ENCODE measurements at places on chromosomes 6 and 20.

GRCh38 chr20:58719258-58719657 is 26.7 kb downstream of the NPEPL1 start:
- DNase-seq: no peak

- no peak for DNase-seq
Measured at GRCh38 chr20:50720026-50720425, 11.4 kb upstream of the PARD6B start.

- DNase-seq: no peak
Measured at GRCh38 chr6:138959521-138959920, 28.5 kb downstream of the REPS1 start.

GRCh38 chr6:16849280-16849987 is 88.2 kb upstream of the ATXN1 start:
- DNase-seq: peak; percentile 27

DNA sequence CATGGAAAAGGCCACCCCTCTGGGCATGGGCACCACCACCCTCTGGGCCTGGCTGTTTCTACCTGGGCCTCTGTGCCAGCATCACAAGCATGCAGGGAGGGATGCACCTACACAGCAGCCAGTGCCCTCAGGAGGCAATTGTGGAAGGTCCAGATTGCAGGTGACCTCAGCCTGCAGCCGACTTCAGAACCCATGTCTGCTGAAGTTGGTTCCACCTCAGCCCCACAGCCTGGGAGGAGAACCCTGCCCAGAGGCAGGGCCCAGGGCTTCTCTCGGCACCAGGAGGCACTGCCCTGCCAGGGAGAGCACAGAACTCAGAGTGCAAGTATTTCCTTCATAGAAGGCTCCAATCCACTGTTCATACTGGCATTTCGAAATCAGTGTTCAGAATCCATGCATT is 149.8 kb downstream of the TTLL2 start:
- no peak for DNase-seq

GRCh38 chr20:61176874-61177273 is 75.2 kb upstream of the CDH4 start:
- no peak for DNase-seq

GRCh38 chr6:1202201-1202600 is 109.7 kb upstream of the FOXQ1 start:
- DNase-seq: no peak

DNA sequence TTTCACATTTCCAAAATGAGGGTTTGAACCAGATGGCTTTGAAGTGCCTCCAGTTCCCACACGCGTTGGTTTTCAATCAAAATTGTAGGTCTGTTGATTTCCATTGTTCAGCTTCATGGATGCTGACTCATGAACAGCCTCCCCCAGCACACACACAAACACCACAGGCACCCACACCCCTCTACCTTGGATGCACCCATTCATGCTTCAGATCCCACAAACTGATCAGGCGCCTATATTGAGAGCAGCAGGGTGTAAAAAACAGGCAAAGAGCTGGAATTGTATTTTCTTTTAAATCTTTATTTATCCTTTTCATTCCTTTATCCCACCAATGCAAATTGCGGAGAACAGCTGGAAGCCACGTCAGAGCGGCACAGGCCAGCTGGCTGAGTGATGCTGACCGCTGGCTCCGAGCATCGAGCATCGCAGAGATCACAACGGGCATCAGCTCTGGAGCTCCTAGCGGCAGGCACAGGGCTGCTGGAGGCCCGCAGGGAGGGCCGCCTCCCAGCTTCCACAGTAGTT is 29.3 kb upstream of the TBC1D7 start:
- no peak for DNase-seq

- DNase-seq: peak; percentile 72
Measured at GRCh38 chr20:54643761-54644160, 168.4 kb downstream of the DOK5 start.

DNA sequence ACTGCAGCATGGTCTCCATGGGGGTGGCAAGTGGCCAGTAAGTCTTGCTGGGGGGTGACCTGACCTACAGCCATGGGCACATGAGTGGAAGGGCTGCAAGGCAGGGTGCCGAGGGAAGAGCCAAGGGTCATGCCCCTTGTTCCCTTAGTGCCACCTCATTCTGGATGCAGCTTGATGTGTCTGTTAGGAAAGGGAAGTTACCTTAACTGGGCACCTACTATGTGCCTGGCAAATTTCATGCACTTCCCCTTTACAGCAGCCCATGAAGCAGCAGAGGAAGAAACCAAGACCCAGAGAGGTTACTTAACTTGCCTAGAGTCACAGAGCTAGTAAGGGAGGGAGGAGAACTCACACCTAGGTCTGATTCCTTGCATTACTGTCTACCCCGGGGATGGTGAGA is 174.0 kb downstream of the MRPL14 start:
- no peak for DNase-seq

DNA sequence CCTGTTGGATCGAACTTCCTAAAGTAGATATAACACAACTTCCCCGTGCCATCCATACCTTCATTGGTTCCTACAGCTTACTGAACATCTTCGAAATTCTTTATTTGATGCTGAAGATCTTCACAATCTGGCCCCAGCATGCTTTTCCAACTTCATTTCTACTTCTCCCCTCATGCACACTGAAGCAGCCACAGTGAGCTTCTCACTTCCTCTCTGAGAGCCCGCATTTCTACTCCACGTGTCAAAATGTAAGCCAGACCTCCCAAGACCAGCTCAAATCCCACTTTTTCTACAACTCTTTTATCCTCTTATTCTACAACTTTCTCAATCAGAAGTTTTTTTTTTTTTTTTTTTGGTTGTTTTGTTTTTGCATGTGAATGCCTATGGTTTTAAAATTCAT is 254.7 kb downstream of the GMPR start:
- DNase-seq: no peak

GRCh38 chr6:29726001-29726400 is 2.8 kb downstream of the HLA-F start:
- no peak for DNase-seq

DNA sequence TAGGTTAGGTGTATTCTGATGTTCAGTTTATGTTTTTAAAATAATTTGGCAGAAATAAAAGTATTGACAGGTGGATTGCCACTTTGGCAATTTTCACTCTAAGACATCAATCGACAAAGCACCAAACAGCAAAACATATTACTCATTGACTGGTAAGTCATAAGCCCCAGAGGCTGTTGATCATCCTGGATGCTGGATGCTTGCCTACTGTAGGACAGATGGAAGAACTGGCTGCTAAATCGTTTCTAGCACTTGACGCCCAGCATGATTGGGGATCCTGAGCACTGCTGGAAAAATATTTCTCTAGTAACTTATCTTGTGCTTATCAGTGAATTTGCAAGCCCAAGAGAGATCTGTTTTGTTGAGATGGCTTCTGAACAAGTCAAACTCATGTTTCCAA is 1001.9 kb upstream of the FLRT3 start:
- no peak for DNase-seq

DNA sequence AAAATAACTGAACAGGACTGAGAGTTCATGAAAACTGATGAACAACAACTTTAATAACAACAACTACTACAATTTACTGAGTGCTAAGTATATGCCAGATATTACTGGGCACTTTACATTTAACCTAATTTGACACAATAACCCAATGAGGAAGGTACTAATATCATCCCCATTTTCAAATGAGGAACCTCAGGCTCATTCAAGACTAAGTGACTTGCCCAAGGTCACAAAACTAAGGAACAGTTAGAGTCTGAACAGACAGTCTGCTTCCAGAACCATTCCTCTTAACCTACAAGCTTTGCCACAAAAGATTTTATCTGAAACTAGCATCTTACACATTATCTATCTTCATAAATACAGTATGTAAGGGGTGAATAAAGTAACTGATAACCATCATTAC is 10.6 kb upstream of the NDRG3 start:
- DNase-seq: no peak

DNA sequence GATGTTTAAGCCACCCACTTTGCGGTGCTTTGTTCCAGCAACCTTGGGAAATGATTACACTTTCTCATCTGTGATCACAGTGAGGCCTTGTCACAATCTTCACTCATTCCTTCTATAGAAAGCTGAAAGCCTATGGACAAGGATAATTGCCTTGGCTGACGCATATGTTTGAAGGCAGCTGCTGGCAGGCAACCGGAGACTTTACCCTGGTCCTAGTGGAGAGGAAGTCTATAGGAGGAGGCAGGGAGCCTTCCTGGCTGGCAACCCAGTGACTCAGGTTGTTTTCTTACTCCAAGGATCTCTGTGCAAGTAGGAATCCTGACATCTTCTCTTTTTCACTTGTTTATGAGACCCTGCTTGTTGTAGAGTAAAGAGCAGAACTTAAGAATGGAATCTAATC is 34.1 kb upstream of the ESR1 start:
- no peak for DNase-seq

GRCh38 chr6:46505693-46506512 is 14.7 kb upstream of the RCAN2 start:
- no peak for DNase-seq

- no peak for DNase-seq
Measured at GRCh38 chr6:33757113-33757512, 10.4 kb upstream of the IP6K3 start.

DNA sequence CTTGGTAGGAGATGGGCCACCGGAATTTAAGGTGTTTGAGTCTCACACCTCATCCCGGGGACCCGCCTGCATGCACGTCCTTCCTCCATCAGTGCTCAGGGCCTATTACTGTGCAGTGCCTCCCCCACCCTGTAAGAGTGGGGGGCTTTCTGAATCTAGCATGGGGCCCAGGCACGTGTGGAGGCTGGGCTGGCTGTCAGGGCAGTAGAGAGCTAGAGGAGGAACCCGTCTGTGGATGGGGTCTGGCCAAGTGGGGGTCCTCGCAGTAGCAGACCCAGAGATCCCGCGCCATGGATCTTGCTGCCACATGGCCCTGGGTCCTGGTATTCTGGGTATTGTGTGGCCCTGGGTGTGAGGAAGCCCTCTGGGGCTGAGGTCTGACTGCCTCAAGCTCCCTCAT is 42.9 kb downstream of the SRC start:
- no peak for DNase-seq

DNA sequence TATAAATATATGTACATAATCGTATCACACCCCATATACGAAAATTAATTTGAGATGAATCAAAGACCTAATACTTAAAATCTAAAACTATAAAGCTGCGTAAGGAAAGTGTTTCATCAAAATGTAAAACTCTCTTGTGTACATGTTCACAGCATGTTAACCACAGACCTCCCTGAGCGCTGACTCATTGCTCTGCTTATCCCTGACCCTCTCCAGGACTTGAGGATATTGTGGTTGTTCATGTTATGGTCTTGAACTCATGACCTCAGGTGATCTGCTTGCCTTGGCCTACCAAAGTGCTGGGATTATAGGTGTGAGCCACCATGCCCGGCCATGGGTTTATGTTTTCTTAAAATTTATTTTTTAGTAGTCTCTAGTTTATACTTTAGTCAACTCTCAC is 14.2 kb downstream of the FAM83B start:
- no peak for DNase-seq

GRCh38 chr6:149962461-149963211 is 1.1 kb upstream of the ULBP1 start:
- DNase-seq: no peak

GRCh38 chr6:30483677-30484279 is 5.5 kb upstream of the HLA-E start:
- DNase-seq: peak; percentile 61

DNA sequence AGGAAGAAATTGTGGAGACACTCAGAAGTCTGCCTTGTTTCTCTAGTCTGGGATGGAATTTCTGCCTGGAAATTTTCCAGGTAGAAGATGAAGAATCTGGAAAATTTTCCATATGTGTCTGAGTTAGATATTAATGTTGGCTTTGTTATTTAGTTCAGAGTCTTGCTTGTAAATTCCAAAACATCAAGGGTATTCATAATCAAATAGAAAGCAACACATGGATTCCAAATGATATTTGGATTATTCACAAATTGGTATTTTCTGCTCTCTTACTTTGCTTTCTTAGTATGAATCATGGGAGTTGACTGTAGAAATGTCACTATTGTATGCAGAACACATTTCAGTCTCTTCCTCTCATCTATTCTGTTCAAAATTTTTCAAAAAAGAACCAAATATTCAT is 116.0 kb downstream of the GRIK2 start:
- no peak for DNase-seq

DNA sequence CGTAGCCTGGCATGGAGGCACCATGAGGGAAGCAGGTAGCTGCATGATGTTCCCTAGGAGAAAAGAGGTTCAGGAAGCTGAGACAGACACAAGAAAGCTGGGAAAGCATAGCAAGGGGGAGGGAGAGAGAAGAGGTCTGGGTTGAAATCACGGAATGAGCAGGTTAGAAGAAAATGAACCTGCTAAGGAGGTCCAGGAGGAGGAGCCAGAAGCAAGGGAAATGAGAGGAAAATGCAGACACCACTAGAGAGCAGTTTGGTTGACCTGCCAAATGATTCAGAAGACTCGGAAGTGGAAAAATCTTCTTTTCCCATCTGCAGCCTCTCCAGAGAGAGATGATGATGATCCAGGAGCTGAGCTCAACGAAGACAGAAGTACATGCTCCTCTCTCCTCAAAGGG is 70.9 kb downstream of the VIP start:
- DNase-seq: no peak

DNA sequence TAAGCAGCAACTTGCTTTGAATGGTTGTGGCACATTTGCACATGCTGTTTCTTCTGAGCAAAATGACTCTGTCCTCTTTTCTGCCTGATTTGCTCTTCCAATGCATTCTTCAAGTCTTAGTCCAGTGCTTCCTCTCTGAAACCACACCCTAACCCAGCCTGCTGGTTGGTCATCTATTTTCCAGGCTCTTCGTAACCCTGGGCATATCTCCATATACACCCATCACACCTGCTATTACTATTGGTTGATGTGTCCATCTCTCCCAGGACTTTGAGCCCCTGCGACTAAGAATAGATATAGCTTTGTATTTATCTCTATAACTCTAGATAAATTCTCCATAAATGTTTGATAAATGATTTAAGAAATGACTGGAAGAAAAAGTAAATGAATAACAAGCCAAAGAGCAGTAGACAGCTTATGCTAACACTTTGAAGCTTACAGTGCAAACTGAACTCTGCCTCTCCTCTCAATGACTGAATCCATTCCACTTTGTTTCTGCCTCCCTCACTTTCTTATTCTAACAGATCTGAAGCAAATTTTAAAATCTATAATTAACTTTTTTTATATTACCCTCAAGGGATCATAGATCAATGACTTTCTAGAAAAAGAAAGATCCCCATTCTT is 59.7 kb upstream of the NT5E start:
- DNase-seq: no peak

DNA sequence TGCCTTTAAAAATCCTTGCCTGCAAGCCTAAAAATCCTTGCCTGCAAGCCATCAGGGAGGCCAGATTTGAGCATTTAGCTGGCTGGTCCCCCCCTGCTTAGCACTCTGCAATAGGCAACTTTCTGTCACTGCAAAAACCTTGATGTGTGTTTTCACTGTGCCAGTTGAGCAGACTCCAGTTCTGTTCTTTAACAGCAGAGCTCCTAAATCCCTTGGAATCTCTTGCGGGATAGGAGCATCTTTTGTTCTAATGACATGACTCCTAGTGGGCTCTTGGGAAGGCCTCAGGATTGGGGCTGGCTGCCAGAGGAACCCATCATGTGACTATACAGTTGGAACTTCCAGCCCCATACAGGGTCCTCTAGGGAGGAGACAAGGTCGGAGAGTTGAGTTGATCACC is 50.4 kb downstream of the FAM184A start:
- DNase-seq: no peak

Data from fibroblast of the conjunctiva (primary cell).